NCI-H1092 treated with DMSO at 0.1 percent for 48 hours (cell line): ENCODE measurements at places on chromosomes 3 and 15.
A peak's percentile ranks its signal among the peaks of the same experiment; 100 is the strongest.

- DNase-seq = peak; percentile 60
These were observed 50.7 kb downstream of the CLDN11 start for GRCh38 chr3:170469151-170470062.

GRCh38 chr3:136856665-136857064 is 5.3 kb upstream of the NCK1 start:
- DNase-seq = no peak

GRCh38 chr15:85726454-85726853 is 68.3 kb downstream of the KLHL25 start:
- no peak for DNase-seq

- DNase-seq = no peak
These were observed 2.9 kb downstream of the ABHD5 start for GRCh38 chr3:43693594-43693993.

GRCh38 chr15:80584973-80585525 is 110.1 kb upstream of the ABHD17C start:
- DNase-seq = no peak

DNA sequence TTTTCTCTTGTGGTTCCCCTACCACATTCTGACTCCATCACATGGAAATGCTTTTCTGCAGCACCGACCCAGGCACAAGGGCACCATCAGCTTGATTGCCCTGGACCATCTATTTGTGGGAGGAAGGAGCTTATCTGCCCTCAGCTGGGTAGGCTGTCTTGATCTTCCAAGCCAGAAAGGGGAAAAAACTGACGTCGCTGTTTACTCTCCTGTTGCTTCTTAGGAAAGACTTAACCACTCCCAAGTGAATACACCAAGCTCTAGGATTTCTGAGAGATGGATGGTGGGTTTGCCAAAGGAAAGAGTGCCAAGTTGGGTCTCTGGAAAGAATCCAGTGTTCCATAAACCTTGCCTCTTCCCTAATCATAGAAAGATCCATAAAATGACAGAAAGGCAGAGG is 4.0 kb downstream of the TNFAIP8L3 start:
- DNase-seq = no peak

DNA sequence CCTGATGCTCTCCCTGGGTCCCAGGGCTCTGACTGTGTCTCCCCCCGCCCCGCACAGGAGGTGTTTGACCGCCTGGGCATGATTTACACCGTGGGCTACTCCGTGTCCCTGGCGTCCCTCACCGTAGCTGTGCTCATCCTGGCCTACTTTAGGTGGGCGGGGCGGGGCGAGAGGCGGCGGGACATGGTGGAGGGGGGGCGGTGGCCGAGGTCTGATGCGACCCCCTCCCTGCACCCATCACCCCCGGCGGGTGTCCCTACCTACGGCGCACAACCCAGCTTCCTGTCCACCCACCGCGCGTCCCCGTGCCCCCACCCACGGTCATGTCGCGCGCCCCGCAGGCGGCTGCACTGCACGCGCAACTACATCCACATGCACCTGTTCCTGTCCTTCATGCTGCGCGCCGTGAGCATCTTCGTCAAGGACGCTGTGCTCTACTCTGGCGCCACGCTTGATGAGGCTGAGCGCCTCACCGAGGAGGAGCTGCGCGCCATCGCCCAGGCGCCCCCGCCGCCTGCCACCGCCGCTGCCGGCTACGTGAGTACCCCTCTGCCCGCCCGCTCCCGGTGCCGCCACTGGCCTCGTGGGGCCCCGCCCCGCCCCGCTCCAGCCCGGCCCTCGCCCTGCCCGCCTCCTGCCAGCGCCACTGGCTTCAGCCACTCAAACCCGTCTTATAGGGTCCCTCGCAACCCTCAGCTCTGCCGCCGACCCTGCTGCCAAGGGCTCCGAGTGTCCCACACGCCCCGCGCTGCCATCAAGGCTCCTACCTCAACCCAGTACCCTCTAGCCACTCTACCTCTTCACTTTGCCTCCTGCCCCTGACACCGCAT is 21.0 kb downstream of the PTH1R start:
- no peak for DNase-seq
